ENCODE measurements at places on chromosomes 12 and 14. TPM values are rescaled to one million over a fixed set of nuclear protein-coding genes. Genes with fewer than 3 reads are reported as not detected.

DNA sequence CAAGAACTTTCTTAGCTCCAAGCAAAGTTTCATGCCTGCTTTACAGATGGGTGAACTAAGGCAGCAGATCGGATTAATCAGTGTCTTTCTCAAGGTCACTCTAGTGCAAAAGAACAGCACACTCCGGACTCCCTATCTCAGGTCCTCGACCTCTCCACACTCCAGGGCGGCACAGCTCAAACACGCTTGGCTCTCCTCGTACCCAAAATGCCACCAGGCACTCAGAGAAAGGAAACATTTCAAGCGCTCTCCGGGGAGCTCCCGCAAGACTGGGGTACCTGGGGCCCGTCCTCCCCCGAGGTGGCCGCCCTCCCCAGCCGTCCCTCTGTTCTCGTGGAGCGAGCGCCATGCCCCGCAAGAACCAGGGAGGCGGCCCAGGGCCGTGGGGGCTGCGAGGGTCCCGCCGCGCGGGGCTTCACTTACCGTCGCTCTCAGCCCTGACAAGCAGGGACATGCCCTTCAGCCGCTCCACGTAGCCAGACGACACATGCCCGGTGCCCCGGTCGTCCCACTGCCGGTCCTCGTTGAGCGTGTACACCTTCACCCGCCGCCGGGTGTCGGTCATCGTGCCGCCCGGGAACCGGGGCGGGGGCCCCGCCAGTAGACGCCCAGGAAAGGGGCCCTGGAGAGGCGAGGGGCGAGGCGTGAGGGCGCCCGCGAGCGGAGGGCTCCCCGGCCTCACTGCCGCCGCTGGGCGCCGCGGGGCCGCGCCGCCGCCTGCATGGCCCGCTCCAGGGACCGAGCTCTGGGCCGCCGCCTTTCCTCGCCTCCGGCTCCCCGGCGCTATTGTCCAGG lies 830 bp downstream of the PPP4R3A start:
- peaks cover 14% of the 10 kb centered on the region for H3K36me3 ChIP-seq
- peak overlapping the region; percentile 99 for H3K4me3 ChIP-seq
- DNase-seq = peak; percentile 24

DNA sequence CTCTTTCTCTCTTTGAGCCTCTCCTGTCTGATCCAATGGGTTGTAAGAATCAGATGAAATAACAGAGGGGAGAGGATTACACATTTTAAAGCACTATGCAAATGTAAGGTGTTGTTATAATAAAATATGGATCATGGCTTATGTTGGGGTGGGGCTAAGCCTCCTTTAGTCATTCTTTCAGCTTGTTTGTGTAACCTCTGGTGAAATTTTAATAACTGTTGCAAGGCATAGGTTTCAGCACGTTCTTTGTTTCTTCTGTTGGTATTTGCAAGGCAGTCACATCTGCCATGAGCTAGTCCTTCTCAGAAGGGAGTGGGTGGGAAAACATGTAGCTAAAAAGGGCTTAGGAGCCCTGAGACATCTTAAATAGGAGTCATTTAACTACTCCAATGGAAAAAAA lies 74.8 kb upstream of the FRMD6 start:
- DNase-seq = no peak
- no peaks in the 10 kb centered on the region for H3K27me3 ChIP-seq
- peaks cover 15% of the 10 kb centered on the region for H3K4me1 ChIP-seq
- H3K4me3 ChIP-seq = no peak overlapping the region

- H3K36me3 ChIP-seq = no peaks in the 10 kb centered on the region
- no peak overlapping the region for H3K4me3 ChIP-seq
- H3K27ac ChIP-seq = no peak overlapping the region
- DNase-seq = no peak
- no peaks in the 10 kb centered on the region for H3K27me3 ChIP-seq
Measured at GRCh38 chr12:94049718-94050117, 98.7 kb upstream of the PLXNC1 start.

- peaks cover 3% of the 10 kb centered on the region for H3K27me3 ChIP-seq
- peaks cover 4% of the 10 kb centered on the region for H3K36me3 ChIP-seq
- no peak overlapping the region for H3K4me3 ChIP-seq
- no peak overlapping the region for H3K27ac ChIP-seq
- DNase-seq = no peak
Measured at GRCh38 chr14:100578552-100578951, 8.7 kb downstream of the BEGAIN start.

DNA sequence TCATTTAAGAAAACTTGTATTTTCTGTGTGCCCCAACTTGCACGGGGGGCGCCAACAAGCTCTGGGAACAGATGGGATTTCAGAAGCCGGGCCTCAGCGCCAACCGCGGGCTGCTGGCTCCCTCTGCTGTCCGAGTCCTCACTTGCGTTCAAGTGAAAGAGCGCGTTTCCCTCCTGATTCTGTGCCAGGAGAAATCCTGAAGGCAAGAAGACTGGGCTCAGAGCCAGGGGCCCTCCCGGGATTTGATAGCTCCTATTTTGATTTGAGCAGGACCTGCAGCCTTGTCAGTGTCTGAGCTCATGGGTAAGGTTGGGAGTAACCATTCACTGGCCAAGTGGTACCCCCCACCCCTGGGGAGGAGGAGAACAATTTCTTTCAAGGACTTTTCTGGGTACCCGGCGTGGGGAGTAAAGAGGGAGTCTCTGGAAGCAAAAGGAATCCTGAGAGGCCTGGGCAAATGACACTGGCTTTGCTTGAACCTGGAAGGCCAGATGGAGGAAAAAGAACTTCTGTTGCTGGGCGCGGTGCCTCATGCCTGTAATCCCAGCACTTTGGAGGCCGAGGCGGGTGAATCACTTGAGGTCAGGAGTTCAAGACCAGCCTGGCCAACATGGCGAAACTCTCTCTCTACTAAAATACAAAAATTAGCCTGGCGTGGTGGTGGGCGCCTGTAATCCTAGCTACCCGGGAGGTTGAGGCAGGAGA lies 179.0 kb upstream of the RGS6 start:
- no peak overlapping the region for H3K27ac ChIP-seq
- peaks cover 6% of the 10 kb centered on the region for H3K36me3 ChIP-seq
- DNase-seq = peak; percentile 82

GRCh38 chr12:26845984-26846383 lies 13.0 kb upstream of the ITPR2 start:
- no peak overlapping the region for H3K27ac ChIP-seq
- H3K36me3 ChIP-seq = no peaks in the 10 kb centered on the region
- H3K4me1 ChIP-seq = peaks cover 9% of the 10 kb centered on the region
- no peak overlapping the region for H3K4me3 ChIP-seq
- no peaks in the 10 kb centered on the region for H3K27me3 ChIP-seq
- DNase-seq = no peak

DNA sequence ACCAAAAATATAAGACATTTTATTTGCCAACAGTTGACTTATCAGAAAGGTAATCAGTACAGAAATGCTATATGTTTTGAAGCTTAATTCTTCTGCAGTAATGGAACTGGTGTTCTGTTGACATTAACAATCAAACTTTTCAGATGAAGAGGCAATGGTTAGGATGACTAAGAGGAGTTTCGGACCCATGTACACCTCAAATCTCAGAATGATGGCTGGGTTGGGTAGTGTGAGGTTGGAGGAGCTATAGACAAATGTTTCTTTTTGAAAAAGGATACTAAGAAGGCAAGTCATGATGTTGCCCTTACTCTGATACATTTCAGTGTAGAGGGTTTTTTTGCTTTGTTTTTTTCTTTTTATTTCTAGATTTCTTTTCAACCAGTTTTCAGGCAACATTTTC lies 66.9 kb downstream of the KNTC1 start:
- H3K27ac ChIP-seq = no peak overlapping the region
- no peaks in the 10 kb centered on the region for H3K4me1 ChIP-seq
- no peaks in the 10 kb centered on the region for H3K27me3 ChIP-seq
- H3K36me3 ChIP-seq = peaks cover 21% of the 10 kb centered on the region
- H3K4me3 ChIP-seq = peak overlapping the region; percentile 52

DNA sequence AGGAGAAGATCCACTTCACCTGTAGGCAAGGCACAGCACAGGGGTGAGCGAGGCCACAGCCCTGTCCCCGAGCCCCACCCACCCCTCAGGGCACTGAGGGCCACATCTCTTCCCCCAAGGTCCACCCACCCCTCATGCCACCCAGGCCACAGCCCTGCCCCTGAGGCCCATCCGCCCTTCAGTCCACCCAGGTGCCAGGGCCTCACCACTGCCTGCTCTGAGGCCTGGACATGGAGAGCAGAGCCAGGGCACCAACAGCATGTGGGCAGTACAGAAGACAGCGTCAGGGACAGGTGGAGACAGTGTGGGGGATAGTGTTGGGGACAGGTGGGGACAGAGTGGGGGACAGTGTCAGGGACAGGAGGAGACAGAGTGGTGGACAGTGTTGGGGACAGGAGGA lies 138.3 kb downstream of the TMEM121 start:
- H3K36me3 ChIP-seq = peaks cover 19% of the 10 kb centered on the region
- no peak overlapping the region for H3K27ac ChIP-seq
- H3K4me1 ChIP-seq = peaks cover 3% of the 10 kb centered on the region

DNA sequence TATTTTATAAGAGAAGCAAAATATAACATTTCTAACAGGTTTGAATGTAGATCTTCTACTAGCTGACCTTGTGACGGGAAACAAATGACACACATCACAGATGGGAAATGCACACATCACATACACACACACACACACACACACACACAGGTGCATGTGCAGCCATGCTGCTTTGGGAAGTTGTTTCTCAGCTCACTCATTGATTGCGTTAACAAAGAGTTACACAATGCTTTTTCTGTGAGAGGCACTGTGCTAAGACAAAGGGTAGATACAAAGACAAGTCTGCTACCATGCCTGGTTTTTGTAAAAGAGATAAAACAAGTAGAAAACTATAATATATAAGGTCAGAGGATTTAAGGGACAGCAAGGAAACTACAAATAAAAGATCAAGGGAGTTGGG lies 1.3 kb upstream of the NR1H4 start:
- H3K4me1 ChIP-seq = peaks cover 3% of the 10 kb centered on the region
- no peak overlapping the region for H3K27ac ChIP-seq
- no peak for DNase-seq
- no peaks in the 10 kb centered on the region for H3K36me3 ChIP-seq
- no peak overlapping the region for H3K4me3 ChIP-seq
- H3K27me3 ChIP-seq = no peaks in the 10 kb centered on the region

GRCh38 chr12:71295953-71296352 lies 138.2 kb upstream of the TSPAN8 start:
- no peaks in the 10 kb centered on the region for H3K4me1 ChIP-seq
- H3K4me3 ChIP-seq = no peak overlapping the region
- H3K27ac ChIP-seq = no peak overlapping the region
- DNase-seq = no peak
- H3K27me3 ChIP-seq = no peaks in the 10 kb centered on the region

- peaks cover 2% of the 10 kb centered on the region for H3K27me3 ChIP-seq
- no peak for DNase-seq
- no peak overlapping the region for H3K4me3 ChIP-seq
- H3K27ac ChIP-seq = peak overlapping the region; percentile 76
- H3K36me3 ChIP-seq = no peaks in the 10 kb centered on the region
Measured at GRCh38 chr14:85416771-85417170, 113.2 kb upstream of the FLRT2 start.

- H3K36me3 ChIP-seq = no peaks in the 10 kb centered on the region
- no peak for DNase-seq
- no peak overlapping the region for H3K4me3 ChIP-seq
- no peak overlapping the region for H3K27ac ChIP-seq
- no peaks in the 10 kb centered on the region for H3K27me3 ChIP-seq
- H3K4me1 ChIP-seq = no peaks in the 10 kb centered on the region
Measured at GRCh38 chr14:48350971-48351370, 675.6 kb upstream of the MDGA2 start.

DNA sequence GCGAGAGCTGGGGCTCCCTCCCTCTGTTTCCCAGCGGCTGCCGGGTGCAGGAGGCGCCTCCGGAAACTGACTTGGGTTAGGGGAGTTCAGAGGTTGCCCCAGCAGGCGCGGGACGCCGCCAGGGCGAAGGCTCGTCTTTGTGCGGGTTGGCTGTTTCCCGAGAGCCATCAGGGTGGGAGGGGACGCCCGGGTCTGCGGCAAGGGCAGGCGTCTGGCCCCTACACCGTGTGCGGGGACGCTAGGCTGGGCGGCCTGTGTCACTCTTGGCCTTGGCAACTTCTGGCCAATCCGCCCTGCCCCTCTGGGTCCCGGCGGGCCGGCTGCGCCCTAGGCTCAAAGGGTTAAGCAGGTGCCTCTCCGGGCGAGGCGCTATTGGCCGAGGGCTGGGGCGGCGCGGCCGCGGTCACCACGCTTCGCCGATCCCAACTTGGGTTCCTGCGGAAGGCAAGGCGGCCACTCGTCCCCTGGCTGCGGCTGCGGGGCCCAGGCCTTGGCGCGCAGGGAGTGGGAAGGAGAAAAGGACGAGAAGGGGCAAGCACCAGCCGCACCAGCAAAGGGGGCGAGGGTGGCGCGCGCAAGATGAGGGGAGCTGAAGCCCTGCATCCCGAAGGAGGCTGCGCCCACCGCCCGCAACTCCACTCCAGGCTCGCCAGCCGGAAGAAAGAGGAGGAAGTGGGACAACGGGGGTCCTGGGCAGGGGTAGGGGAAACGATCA lies 5.6 kb upstream of the NPAS3 start:
- no peak overlapping the region for H3K27ac ChIP-seq
- peak; percentile 45 for DNase-seq
- peak overlapping the region; percentile 86 for H3K4me3 ChIP-seq
- peaks cover 11% of the 10 kb centered on the region for H3K27me3 ChIP-seq
- H3K4me1 ChIP-seq = peaks cover 19% of the 10 kb centered on the region

ANKS1B gene
- total RNA-seq = 2.6 TPM

EIF5 gene
- total RNA-seq = 228 TPM

CFAP73 gene
- total RNA-seq = not detected

SRRM4 gene
- total RNA-seq = 3.6 TPM

LALBA gene
- total RNA-seq = not detected

TEDC1 gene
- total RNA-seq = 11.5 TPM
